Ascending aorta (tissue), 2 donors: ENCODE measurements at places on chromosomes 16 and 17. TPM values are rescaled to one million over a fixed set of nuclear protein-coding genes. Genes with fewer than 3 reads are reported as not detected.
A peak's percentile ranks its signal among the peaks of the same experiment; 100 is the strongest.

KREMEN2 gene
- total RNA-seq: not detected

GRCh38 chr16:60318486-60318885 lies 1584.4 kb upstream of the GOT2 start:
- no peaks in the 10 kb centered on the region for H3K36me3 ChIP-seq
- no peak overlapping the region for H3K27ac ChIP-seq
- DNase-seq: no peak
- H3K4me1 ChIP-seq: no peaks in the 10 kb centered on the region
- no peak overlapping the region for H3K4me3 ChIP-seq

SPPL2C gene
- total RNA-seq: not detected

DNA sequence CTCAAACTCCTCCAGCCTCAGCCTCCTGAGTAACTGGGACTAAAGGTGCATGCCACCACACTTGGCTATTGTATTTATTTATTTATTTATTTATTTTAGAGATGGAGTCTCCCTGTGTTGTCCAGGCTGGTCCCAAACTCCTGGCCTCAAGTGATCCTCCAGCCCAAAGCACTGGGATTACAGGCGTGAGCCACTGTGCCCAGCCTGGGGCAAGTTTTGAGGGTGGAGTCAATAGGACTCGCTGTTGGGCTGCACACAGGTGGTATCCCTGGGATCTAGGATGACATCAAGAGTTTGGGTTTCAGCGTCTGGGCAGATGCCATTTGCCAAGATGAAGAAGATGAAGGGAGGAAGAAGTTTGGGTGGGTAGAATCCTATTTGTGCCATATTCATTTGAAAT lies 213.9 kb downstream of the GSG1L start:
- no peaks in the 10 kb centered on the region for H3K36me3 ChIP-seq
- H3K4me1 ChIP-seq: peaks cover 3% of the 10 kb centered on the region
- peak; percentile 16 for DNase-seq
- H3K4me3 ChIP-seq: no peak overlapping the region
- H3K27ac ChIP-seq: no peak overlapping the region
- no peaks in the 10 kb centered on the region for H3K27me3 ChIP-seq

DNA sequence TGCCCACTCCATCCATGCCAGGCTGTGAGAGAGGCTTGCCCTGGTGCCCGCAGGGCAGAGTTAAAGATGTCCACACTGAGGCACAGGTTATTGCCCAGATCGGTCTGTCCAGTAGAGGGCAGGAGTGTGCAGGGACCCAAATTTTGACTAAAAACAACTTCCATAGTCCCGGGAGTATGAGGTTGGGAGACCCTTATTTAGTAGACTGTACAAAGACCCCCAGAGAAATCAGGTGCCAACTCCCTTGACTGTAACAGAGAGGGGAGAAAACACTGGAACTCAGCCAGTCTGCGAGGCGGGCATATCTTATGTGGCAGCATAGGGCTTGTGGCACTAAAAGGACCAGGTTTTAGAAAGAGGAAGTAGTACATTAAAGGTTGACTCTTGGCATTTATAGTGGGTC lies 43.4 kb downstream of the HNF1B start:
- no peaks in the 10 kb centered on the region for H3K36me3 ChIP-seq
- no peak for DNase-seq
- no peak overlapping the region for H3K27ac ChIP-seq
- no peaks in the 10 kb centered on the region for H3K4me1 ChIP-seq

ANKRD40CL gene
- not detected for total RNA-seq
